ENCODE measurements at places on chromosomes 13 and 19.

GRCh38 chr13:44329909-44330545 lies 43.6 kb upstream of the SERP2 start:
- DNase-seq, result no peak

GRCh38 chr19:18204394-18205199 lies 755 bp upstream of the RAB3A start:
- DNase-seq, result peak; percentile 85

- DNase-seq, result no peak
These were observed 856.6 kb upstream of the KLHL1 start for GRCh38 chr13:70964874-70965273.

- DNase-seq, result no peak
These were observed 3.4 kb downstream of the NAXD start for GRCh38 chr13:110618780-110619179.

- no peak for DNase-seq
These were observed 301.2 kb downstream of the ZNF536 start for GRCh38 chr19:30673336-30673735.

- no peak for DNase-seq
These were observed 53.1 kb downstream of the MICU2 start for GRCh38 chr13:21550918-21551317.

GRCh38 chr13:25901460-25902376 lies 150.1 kb downstream of the SHISA2 start:
- DNase-seq, result no peak

DNA sequence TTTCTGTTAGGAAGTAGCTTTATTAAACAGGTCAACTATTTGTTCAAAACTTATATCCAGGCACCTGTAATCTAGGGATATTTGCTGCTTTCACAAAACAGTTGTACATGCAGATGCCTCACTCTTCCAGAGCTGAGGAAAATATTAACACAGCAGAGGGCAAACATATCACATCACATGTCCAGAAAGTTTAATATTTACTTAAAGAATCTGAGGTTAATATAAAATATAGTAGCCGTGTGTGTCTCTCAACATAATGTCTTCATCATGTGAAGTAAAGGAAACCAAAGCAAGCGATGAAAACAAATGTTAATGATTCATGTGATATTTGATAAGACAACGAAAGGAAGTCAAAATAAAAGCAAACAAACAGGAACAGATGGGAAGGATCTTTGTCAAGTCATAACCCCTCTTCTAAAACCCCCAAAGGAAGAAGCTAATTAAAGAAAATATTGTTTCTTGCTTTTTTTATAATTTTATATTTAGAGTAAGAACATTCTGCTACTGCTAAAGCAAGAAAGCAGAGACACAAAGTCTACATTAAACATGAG lies 418.8 kb downstream of the DACH1 start:
- no peak for DNase-seq

DNA sequence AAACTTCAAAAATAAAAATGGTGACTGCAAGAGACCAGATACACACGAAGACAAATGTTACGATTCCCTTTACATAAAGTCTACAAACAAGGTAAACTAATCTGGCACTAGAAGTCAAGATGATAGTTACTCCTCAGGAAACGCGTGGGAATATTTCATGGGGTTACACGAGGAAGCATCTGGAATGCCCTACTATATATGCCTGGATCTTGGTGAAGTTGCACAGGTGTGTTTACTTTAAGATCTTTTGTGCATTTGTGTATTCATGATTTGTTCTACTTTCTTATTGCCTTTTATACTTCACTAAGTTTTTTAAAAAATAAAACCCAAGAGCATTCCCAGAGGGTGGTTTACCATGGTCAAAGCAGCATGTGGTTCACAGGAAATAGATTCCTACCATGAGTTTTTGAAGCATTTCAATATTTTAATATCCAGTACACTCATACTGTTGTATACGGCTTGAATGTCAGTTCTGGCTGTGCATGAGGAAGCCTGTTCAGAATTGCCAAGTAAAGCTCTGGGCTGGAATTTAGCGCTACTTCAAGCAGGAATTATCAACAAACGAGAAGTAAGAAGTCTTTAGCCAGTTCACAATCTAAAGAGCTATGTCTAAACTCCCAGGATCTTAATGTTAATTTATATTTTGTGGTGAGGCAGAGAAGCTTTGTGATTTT lies 239.8 kb upstream of the KLHL1 start:
- DNase-seq, result no peak

DNA sequence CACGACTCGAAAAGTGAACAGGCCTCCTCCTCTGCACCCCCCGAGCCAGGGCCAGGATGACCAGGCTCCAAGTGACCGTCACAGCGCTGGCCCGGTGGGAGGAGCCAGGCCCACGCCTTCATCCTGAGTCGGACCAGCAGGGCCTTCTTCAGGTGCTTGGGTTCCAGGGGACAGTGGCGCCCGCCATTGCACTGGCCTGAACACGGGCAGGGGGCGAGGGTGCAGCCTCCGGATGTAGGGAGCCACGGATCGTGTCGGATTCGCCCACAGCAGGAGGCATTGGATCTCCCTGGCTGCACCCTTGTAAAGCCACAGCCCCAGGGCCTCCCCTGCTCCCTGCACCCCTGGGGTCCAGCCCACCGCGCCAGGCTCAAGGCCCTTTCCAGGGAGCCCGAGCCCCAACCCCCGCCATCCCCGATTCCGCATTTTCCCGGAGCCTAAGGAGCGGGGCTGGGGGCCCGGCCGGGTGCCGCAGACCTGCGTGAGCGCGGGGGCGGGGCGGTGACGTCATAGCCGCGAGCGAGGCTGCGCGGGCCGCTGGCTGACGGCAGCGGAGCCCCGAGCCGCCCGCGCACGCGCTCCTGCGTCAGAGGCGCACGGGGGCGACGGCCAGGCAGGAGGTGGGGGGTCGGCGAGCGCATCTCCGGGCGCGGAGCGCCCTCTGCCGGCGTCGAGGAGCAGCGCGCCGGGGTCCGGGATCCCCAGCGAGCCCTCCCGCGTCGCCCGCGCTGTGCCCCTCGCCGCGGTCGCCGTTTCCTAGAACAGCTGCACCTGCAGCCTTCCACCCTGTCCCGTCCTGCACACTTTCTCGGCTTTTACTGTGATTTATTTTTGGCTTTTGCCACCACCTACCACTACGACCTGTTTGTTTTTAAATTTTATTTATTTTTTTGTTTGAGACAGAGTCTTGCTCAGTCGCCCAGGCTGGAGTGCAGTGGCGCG lies 1.5 kb upstream of the ATP5F1D start:
- DNase-seq, result peak; percentile 93

- DNase-seq, result no peak
These were observed 489.7 kb downstream of the COG6 start for GRCh38 chr13:40145139-40145538.

DNA sequence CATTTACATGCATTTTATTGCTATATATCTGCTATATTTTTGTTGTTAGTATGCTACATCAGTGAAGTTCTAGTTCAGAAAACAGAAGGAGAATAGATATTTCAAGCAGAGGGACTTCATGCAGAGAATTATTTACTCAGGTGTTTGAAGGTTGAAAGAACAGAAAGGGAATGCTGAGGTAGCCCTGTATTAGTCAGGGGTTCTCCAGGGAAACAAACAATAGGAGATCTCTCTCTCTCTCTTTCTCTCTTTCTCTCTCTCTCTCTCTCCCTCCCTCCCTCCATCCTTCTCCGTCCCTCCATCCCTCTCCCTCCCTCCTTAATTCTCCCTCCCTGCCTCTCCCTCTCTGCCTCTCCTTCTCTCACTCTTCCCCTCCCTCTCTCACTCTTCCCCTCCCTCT lies 114.3 kb upstream of the TDRD3 start:
- peak; percentile 86 for DNase-seq

- no peak for DNase-seq
These were observed 49.9 kb downstream of the SMAD9 start for GRCh38 chr13:36870050-36870692.

- no peak for DNase-seq
These were observed 63.5 kb downstream of the TSHZ3 start for GRCh38 chr19:31285744-31286143.

GRCh38 chr19:47492137-47492533 lies 8.1 kb upstream of the KPTN start:
- DNase-seq, result no peak

DNA sequence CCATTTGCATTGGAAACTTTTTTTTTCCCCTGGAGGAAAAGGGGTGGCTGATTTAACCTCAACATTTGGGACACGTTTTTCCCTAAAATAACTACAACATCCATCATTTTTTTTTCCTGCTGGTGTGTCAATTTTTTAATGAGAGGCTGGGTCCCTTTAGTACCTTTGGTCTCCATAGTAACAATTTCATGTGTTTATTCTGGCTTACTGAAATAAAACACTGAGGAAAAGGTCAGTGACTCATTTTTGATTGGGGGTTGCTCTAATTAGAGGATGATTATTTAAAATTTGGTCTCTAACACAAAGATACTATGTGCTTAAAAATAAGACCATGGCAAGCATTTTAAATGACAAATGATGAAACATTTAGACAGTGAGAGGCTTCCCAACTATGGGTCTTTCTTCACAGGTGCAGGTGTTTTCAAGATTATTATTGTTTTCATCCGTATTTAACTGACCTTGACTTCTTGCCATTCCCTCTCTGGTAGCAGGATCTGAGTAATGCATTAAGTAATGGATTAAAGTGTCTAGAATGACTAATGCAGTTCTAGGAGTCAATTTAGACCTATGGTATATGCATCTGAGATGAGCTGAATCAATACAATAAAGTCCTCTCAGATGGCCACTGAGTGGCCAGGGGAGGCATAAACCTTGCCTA lies 406.4 kb downstream of the KCNRG start:
- no peak for DNase-seq

DNA sequence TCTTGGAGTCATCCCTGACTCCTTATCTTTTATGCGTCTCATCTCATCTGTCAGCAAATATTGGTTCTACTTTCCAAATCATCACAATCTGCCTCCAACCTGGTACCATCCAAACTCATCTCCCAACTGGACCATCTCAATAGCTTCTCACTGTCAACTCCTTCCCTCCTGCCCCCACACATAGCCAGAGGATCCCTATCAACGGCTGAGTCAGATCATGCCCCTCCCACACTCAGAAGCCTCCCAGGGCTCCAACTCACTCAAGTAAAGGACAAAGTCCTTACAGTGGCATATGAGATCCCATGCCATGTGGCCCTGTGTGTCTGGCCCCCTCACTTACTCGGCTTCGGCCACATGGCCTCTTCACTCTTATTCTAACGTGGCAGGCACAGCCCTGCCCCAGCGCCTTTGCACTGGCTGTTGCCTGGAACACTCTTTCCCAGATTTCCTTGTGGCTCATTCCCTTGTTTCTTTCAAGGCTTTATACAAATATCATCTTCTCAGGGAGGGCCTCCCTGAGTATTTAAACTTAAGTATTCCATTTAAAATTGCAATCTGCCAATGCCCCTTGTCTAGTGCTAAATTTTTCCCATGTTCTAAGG lies 4.3 kb downstream of the SPRED3 start:
- DNase-seq, result no peak

DNA sequence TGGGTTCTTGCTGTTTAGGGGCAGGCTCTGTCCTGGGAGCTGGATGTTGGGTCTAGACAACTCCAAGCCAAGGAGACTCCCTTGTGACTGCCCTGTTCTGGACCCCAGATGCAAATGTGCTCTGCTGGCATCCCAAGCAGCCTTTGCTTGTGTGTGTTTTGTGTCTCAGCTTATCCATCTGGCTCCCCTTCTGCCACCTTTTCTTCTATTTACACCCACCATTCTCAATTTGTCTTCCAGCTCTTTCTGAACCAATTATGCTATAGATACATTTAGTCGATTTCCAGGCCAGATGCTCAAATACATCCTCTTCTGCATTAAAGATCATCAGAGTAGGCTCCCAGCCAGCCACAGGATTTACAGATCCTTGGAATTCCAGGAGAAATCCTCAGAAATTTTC lies 115.0 kb upstream of the SLC7A1 start:
- no peak for DNase-seq

DNA sequence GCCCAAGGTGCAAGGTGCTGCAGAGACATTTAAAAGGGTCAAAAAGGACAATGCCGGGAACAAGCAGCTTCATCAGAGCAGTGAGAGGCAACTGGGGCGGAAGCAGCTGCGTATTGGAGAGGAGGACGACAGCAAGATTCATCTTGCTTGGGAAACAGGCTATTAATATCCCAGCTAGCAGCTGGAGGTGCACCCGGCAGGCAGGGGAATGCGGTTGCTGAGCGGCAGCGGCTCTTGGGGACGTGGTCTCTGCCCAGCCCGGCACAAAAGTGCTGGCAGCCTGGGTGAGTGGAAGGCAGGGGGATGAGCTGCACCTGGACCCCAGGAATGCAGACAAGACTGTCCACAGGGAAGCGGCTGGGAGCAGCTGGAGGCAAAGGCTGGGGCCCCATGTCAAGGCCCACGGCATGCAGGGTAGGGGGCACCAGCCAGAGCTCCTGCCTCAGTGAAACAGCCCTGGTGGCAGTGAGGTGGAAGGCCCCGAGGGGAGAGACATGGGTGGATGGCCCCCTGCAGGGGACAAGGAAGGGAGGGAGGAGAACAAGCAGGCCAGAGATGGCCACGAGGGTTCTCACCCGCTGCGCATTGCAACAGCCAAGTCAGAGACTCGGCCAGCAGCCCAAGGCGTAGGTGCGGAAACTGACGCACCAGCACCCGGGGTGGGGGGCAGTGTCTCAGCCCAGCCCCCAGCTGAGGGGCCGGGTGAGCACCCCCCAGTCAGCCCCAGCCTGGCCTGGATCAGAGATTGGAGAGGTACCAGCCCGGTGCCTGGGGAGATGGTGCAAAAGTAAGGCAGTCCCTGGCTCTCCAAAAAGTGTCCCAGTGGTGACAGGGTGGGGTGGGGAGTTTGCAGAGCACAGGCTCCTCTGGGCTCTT lies 34.4 kb downstream of the PEPD start:
- no peak for DNase-seq

GRCh38 chr13:106385654-106386053 lies 149.8 kb downstream of the EFNB2 start:
- no peak for DNase-seq

DNA sequence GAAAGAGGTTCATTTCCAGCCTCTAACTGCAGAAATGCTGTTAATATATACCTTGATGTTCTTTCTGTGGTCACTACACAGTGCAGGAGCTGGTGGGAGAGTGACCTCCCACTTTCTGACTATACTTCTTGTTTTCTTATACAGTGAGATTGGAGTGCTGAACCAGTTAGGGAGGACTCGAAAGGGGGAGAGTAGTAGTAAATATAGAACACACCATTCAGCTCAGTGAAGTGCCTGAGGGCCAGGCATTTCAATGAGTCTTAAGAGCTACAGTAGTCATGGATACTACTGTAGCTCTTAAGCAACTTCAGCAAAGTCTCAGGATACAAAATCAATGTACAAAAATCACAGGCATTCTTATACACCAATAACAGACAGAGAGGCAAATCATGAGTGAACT lies 372.9 kb downstream of the MTUS2 start:
- DNase-seq, result no peak
